ENCODE measurements at places on chromosomes 2 and 18.

DNA sequence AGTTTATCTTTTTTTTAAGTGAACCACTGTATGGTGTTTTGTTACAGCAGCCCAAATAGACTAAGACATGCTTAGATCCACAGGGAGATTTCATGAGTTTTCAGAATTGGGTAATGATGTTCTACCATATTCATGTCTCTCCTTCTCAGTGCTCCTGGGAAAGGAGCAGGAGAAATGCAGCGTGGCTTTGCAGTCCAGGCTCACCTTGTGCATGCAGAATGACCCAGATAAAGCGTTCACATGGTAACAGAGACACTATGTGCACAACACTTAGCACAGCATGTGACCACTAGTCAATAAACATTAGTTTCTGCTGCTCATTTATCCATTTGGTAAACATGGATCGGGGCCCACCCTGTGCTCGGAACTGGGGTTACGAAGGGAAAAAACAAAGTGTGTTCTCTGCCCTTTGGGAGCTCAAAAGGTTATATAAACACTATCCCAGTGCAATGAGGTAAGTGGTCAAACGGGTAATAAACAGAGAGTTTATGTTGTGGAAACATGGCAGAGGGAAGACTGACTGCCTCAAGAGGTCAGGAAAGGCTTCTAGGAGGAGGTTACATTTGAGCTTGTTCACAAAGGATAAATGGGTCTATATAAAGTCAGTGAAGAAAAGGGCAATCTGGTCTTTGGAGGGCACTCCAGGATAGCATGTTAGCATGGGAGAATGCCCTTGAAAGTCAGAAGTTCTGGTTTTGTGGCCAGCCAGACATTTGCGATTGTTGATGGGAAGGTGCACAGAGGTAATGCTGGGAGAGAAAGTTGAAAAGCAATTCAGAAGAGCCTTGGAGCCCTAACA, 299.2 kb downstream of the TDRD15 start:
- DNase-seq = no peak

GRCh38 chr2:216057688-216058193, 23.9 kb downstream of the PECR start:
- no peak for DNase-seq

DNA sequence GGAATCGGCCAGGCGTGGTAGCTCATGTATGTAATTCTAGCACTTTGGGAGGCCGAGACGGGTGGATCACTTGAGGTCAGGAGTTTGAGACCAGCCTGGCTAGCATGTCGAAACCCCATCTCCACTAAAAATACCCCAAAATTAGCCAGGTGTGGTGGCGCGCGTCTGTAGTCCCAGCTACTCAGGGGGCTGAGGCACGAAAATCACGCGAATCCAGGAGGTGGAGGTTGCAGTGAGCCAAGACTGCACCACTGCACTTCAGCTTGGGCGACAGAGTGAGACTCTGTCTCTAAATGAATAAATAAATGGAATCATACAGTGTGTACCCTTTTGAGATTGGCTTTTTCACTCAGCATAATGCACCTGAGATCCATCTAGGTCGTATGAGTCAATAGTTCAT, 19.4 kb upstream of the TTC39C start:
- no peak for DNase-seq

GRCh38 chr2:235500761-235501672, 7.2 kb downstream of the AGAP1 start:
- DNase-seq = no peak

GRCh38 chr2:180516232-180516631, 464.2 kb upstream of the UBE2E3 start:
- no peak for DNase-seq

GRCh38 chr2:240670402-240670801, 12.3 kb downstream of the AQP12B start:
- DNase-seq = no peak

- DNase-seq = no peak
These were observed 177.8 kb downstream of the TMEM163 start for GRCh38 chr2:134540990-134541389.

GRCh38 chr2:104866122-104866864, 12.4 kb downstream of the POU3F3 start:
- DNase-seq = no peak

- no peak for DNase-seq
These were observed 34.9 kb upstream of the DYNC1I2 start for GRCh38 chr2:171652416-171652785.

- DNase-seq = no peak
These were observed 93.5 kb downstream of the COX7A2L start for GRCh38 chr2:42267530-42267929.

- DNase-seq = no peak
These were observed 20.7 kb upstream of the DNAH6 start for GRCh38 chr2:84495539-84496146.

GRCh38 chr18:3350566-3351527, 88.9 kb downstream of the MYL12B start:
- DNase-seq = no peak

- DNase-seq = no peak
These were observed 455.8 kb upstream of the SALL3 start for GRCh38 chr18:78523850-78524249.

- DNase-seq = no peak
These were observed 282.7 kb downstream of the EPHA4 start for GRCh38 chr2:221289389-221289788.

- no peak for DNase-seq
These were observed 345.7 kb downstream of the DYSF start for GRCh38 chr2:71799013-71799575.

GRCh38 chr18:33467531-33467930, 27.0 kb upstream of the CCDC178 start:
- no peak for DNase-seq

- peak; percentile 43 for DNase-seq
These were observed 108.6 kb upstream of the REV1 start for GRCh38 chr2:99598441-99598840.

GRCh38 chr2:187499941-187500532, 52.0 kb upstream of the CALCRL start:
- DNase-seq = peak; percentile 67

All from WTC11 (cell line).